RPMI7951 (cell line): ENCODE measurements at places on chromosomes 11 and 22. TPM values are rescaled to one million over a fixed set of nuclear protein-coding genes. Genes with fewer than 3 reads are reported as not detected.

Gene TIMM10
- 83.3 and 89.8 TPM in 2 replicates for total RNA-seq

Gene FXYD6
- total RNA-seq = 0.24 and 0.78 TPM in 2 replicates

Gene MPZL3
- total RNA-seq = 0.68 and 0.72 TPM in 2 replicates

Gene OR56A1
- total RNA-seq = not detected in 2 replicates

Gene MIF
- total RNA-seq = 582 and 667 TPM in 2 replicates

Gene WT1
- total RNA-seq = 7.8 and 11.5 TPM in 2 replicates
